Stimulated activated CD8-positive, alpha-beta memory T cell treated with anti-CD3 and anti-CD28 coated beads, Interleukin-4, amount 100 ng/mL, for 4 hours (primary cell): ENCODE measurements at places on chromosomes 4 and X.

- DNase-seq: no peak
These were observed 16.3 kb downstream of the RBMX2 start for GRCh38 chrX:130418066-130418465.

GRCh38 chr4:97851115-97851514 lies 292.2 kb downstream of the STPG2 start:
- DNase-seq: no peak

- DNase-seq: no peak
These were observed 93.5 kb upstream of the DDX3X start for GRCh38 chrX:41240509-41240908.

DNA sequence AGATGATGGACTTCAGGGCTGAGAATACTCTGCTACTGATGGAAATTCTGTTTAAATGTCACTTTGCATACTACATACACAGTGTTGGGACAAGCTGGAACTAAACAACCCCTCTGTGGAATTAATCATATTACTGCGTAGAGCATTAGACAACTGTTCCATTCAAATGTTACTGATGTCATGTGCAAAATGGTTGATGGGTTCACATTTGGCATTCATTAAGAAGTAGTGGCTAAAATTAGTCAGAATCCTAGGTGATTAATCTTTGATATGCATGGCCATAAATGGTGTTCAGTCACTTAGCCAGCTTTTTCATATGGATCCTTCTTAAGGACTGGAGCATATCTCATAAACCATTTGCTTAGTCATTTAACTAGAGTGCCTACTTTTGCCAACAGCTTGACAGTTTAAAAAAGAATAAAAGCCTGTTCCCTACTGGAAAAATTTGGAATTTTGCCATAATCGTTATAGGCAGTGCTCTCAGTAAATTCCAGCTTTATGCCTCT lies 105.2 kb downstream of the RNF150 start:
- no peak for DNase-seq

- no peak for DNase-seq
These were observed 28.5 kb downstream of the FHIP1A start for GRCh38 chr4:151437505-151437904.

DNA sequence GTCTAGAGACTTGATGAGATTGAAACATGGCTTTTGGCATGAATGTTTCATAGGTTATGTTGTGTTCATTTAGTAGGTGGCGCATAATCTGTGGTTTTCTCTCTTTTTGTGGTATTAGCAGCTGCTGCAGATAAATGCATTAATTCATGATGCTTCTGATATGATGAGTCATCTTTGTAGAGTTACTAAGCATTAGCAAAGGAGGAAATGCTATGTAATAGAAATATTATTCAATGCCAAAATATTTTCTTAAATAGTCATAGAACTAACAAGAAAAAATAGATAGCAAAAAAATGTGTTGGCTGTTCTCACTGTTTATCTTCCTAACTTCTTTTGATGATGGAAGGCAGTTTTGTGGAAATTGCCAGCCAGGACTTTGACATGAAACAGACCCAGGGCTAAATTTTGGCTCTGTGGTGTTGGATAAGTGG lies 3.6 kb downstream of the ZXDB start:
- DNase-seq: no peak

GRCh38 chr4:100935090-100935489 lies 412.2 kb downstream of the PPP3CA start:
- no peak for DNase-seq

DNA sequence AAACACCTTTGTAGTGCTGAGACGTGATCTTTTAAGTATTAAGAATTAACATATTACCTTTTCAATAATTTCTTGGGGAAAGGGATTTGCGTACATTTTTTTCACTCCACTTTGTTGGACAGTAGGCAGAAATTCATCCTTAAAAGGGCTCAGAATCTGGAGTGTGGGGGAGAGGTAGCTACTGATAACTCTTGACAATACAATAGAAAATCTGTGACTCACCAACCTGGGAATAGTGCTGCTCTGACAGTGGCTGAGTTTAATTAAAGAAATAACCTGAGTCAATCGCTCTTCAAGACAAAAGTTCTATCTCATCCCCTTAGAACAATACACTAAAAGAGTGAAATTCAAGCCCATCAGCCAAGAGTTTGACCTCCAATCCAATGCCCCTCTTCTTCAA lies 60.2 kb downstream of the SLC9A7 start:
- no peak for DNase-seq

GRCh38 chr4:5982156-5982973 lies 35.9 kb downstream of the C4orf50 start:
- DNase-seq: no peak

DNA sequence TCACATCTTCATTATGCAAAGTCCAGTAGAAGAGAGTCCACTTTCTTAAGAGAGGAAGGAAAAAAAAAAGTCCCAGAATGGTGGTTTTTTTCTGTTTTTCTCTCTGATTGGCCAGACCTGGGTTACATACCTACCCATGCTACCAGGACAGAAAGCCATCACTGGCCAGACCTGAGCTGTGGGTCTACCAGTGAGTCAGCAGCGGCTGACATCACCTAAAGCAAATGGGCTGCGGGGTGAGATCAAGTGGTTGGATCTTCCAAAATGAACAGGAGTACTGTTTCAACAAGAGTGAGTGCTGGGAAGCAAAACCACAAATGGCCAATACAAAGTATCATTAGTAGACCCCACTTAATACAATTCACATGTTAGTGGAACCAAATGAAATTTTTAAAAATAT lies 1.6 kb upstream of the NDST3 start:
- DNase-seq: no peak

- no peak for DNase-seq
These were observed 70.5 kb downstream of the SLC9A6 start for GRCh38 chrX:136055651-136056221.

DNA sequence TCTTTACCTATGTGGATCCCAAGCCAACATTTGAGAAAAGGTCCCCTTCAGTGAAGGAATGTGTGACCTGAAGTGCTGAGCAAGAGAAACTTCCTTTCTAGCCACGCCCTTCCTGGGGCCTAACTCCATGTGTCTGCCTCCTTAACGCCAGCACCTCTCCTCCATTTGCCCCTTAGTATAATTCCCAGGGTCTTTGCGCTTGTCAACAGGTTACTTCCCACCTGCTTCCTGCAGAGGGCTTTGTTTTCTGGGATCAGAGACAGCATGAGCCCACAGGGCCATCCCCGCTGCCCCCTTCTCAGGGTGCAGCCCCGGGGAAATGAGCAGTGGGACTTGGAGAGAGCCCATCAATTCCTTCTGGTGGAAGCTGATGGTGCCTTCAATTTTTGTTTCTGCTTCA lies 45.9 kb upstream of the DRD5 start:
- DNase-seq: no peak

GRCh38 chr4:113447061-113447460 lies 314.5 kb downstream of the CAMK2D start:
- DNase-seq: no peak

DNA sequence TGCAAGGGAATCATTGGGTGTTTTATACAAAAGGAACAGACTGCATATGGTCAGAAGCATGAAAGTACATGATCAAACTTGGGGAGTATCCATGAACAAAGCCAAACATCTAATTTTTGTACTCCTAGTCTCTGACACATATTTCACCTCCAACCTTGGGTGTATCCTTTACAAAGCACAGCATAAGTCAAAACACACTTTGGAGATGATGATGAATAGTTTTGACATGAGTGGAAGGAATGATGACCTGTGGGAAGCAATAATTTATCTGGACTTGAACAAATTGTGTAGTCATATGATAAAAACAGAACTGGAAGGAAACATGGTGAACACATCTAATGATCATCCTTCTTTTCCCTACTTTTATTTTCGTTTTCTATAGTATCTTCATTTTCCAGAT lies 108.7 kb upstream of the PLS3 start:
- DNase-seq: no peak

- no peak for DNase-seq
These were observed 173.7 kb downstream of the AREG start for GRCh38 chr4:74618659-74619058.

- no peak for DNase-seq
These were observed 21.7 kb downstream of the PJA1 start for GRCh38 chrX:69143530-69143929.

- DNase-seq: no peak
These were observed 21.1 kb upstream of the CXCL2 start for GRCh38 chr4:74120086-74120485.

- DNase-seq: no peak
These were observed 64.2 kb downstream of the SPINK2 start for GRCh38 chr4:56757261-56757746.

DNA sequence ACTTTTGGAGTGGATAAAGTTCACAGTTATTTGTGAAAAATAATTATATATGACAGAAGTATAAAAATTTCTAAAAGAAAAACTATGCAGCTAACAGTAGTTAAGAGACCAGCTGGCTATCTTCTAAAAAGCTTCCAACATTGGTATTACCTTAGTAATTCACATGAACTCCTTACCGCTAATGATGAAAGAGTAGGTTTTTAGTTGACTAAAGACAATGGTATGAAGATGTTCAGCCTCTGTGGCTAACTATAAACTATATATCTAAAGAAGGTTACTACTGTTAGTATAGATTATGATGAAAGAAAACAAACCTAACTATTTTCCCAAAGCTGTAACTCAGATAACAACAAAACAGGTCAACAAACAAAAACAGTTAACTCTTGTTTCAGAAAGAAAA lies 10.4 kb downstream of the CCNI start:
- no peak for DNase-seq

DNA sequence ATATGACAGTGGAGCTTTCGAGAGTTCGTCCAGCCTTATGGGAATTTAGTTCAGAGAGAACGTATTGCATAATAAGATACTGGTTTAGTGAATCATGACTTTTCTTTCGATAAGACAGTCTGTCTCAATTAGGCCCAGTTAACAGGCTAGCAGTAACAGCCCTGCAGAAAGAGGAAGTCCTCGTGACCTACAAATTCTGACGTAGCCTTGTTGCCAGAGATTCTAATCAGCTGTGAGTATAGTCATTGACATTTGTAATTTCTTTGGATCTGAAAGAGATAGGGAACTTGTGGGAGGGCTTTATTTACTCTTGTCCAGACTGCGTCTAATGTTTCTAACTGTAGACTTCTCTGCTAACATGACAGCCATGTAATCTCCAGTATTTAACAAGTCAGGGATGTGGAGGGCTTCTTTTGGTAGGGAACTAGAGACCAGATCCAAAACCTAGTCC lies 15.8 kb downstream of the ART3 start:
- DNase-seq: no peak

DNA sequence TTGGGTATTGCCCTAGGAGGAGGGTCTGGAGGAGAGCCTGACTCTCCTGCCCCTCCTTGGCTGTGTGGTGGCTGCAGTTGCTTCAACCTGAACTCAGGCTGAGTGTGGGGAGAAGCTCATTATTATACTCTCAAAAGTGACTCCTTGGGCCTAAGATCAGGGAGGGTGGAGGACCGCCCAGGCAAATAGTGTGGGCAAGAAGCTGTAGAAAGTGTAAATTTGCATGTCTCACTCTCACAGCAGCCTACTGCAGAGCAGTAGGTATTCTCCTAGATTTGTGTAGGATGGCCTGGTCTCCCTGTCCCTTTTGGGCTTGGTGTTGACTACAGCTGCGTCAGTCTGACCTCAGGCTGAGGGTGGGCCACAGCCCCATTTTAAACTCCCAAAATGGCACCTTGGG lies 156.1 kb downstream of the ZNF330 start:
- no peak for DNase-seq

GRCh38 chr4:13635286-13635799 lies 7.8 kb upstream of the BOD1L1 start:
- no peak for DNase-seq

DNA sequence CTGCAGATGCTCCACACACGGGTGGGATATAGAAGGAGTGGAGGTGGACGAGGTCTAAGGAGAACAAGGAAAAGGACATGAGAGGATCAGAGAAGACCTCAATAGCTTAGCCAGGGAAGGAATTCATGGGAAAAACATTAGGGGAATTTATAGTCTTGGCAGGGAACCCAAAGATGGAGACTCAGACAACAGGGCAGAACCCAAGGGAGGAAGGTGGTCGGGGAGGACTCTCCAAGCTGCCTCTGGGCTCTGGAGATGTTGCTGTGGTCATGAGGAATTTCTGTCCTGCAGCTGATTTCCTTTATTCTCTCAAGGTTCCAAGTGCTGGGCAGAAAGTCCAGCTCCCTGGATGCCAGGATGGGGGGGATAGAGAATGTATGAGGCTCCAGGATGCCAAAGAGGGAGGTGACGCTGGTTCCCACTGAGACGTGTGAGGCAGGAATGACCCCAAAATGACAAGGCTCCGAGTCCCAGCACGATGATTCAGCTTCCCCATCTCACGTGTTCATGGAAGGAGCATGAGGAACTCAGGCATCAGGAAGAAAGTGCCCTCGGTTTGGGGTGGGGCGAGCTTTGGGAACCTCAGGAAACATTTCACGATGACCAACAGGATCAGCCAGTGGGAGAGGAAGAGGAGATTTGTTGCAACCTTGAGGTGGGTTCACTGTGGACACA lies 57.0 kb upstream of the PPP2R3B start:
- DNase-seq: no peak
